ENCODE measurements at places on chromosomes 6 and 20.

GRCh38 chr6:109383438-109383940 lies 1.2 kb upstream of the CD164 start:
- no peak for DNase-seq

- peak; percentile 85 for DNase-seq
Measured at GRCh38 chr6:45650524-45651135, 272.9 kb upstream of the SUPT3H start.

DNA sequence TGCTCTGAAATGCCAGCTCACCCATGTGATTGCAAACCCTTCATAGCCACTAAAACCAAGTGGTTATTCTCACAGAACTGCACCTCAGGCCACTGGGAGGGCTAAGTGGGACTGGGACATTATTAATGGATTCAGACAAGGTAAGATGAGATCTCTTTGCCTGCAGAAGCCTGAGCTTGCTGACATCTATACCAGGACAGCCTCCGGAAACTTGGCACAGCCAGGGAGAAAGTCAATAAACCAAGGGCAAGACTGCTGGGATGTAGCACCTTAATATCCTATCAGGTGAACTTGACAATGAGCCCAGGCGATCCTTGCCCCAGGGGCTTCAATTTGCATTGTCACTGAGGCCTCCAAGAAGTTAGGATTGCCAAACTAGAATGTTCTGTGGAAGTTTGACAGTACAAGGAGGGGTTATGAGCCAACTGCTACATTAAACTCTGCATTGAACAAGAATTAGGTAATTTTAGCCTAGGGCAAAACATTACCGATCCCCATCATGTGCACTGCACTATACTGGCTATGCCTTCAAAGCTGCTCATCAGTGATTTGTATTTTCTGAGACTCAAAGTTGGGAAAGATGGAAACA lies 60.1 kb upstream of the RALGAPA2 start:
- no peak for DNase-seq

DNA sequence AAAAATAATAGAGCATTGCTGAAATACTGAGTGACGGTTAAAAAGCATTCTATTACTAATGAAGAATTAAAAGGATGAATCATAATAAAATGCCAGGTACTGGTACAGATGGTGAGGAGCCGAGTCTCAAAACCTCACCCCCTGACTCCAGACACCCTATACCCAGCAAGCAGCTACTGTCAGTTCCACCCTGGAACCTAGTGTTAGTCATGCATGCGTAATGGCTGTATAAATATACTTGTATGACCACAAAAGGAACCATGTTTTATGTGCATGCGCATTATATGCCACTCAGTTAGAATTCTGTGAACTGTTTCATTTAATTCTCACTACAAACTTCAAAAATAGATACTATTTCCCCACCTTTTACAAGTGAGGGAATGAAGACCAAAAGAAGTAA lies 568.7 kb upstream of the RNF217 start:
- DNase-seq, result no peak

DNA sequence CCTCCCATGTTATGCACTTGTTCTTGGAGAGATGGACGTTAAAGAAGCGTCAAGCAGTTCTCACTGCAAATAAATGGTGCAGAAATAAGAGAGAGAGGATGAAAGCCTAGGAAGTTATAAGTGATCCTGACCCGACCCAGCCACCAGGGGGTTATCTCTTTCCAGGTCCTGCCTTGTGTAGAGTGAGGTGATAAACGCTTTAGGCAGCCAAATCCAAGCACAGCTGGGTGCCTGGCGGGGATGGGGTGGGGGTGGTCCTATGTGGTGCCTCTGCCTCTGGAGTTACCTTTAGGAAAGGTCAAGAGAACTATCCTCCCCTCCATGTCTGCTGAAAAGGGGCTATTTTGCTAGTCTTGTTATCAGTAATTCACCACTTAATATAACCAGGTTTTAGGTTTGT lies 9.2 kb upstream of the TFAP2A start:
- no peak for DNase-seq

- DNase-seq, result no peak
Measured at GRCh38 chr20:58402827-58403226, 13.8 kb downstream of the VAPB start.

DNA sequence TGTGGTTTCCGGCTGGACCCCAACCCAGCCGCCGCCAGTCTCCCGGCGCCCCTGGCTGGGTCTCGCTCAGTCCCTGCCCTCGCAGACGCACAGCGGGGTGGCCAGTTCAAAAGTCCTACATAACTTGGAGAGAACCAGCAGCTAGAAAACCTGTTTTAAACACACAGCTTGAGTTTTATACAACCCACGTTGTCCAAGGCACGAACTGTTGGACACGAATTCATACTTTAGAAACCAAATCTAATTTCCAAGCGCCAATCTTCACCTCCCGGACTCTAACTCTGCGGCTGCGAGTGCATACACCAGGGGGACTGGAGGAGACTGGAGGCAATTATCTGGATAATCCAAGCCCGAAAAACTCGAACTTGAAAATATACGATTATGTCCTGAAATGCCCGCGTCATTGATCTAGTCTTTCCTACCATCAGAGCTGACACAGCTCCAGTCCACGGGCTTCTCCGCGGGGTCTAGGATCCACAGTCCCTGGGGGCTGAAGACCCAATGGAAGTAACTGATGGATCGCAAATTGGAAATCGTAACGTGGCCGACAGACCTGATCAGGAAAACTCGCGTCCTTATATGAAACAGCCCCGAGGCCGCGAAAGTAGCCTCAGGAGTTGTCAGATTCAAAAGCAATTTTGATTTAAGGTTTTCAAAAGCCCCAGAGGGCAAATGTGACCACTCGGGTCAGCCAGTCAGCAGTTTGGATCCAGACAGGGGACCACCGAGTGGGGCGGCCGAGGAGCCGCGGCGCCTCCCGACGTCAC lies 843 bp upstream of the HEY2 start:
- peak; percentile 61 for DNase-seq

GRCh38 chr20:1300083-1300840 lies 28.7 kb downstream of the SDCBP2 start:
- DNase-seq, result no peak

DNA sequence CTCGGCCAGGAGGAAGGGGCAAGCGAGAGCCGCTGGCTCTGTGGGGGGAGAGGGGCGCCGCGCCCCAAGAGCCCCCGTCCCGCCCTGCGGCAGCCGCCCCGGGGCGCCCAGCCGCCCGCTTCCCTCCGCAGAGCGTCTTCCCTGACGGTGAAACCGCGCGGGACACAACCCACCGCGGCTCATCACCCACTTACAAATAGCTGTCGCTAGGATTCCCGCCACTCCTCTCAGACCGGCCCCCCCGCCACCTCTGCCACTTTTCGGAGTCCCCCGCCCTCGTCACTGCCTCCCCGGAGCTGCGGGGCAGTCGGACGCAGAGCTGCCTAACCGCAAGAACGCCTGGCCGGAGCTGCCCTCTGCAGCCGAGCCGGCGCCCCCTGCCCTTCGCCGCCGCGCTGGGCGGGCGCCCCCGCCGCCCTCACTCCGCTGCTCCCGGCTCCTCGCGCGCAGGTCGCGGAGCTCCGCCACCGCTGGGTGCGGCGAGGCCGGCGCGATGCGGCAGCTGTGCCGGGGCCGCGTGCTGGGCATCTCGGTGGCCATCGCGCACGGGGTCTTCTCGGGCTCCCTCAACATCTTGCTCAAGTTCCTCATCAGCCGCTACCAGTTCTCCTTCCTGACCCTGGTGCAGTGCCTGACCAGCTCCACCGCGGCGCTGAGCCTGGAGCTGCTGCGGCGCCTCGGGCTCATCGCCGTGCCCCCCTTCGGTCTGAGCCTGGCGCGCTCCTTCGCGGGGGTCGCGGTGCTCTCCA lies at the start of gene SLC35D3:
TSS of gene SLC35D3 (plus strand) at position 366 of the 749 bp plus-strand sequence. CDS start at position 494, 128 bp downstream.
- DNase-seq, result no peak

- DNase-seq, result no peak
Measured at GRCh38 chr6:42979523-42980177, 669 bp upstream of the PEX6 start.

- DNase-seq, result no peak
Measured at GRCh38 chr20:35010405-35011192, 54.9 kb downstream of the MYH7B start.

DNA sequence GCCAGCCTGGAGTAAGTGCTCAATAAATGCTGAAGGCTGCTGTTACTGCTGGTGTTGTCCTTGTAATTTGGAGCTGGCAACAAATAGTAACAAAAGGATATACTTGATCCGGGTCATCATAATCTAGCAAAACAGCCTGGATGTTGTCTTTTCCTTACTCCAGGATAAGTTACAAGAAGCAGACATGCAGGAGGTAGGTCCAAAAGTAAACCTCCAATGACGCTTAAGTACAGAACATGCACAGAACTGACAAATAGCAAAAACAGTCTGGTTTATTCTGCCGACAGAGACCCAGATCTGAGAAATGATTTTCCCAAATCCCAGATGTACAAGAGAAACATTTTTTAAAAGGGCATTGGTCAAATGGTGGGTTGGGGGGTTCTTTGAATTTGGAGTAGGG lies 93.0 kb upstream of the KCNK16 start:
- no peak for DNase-seq

DNA sequence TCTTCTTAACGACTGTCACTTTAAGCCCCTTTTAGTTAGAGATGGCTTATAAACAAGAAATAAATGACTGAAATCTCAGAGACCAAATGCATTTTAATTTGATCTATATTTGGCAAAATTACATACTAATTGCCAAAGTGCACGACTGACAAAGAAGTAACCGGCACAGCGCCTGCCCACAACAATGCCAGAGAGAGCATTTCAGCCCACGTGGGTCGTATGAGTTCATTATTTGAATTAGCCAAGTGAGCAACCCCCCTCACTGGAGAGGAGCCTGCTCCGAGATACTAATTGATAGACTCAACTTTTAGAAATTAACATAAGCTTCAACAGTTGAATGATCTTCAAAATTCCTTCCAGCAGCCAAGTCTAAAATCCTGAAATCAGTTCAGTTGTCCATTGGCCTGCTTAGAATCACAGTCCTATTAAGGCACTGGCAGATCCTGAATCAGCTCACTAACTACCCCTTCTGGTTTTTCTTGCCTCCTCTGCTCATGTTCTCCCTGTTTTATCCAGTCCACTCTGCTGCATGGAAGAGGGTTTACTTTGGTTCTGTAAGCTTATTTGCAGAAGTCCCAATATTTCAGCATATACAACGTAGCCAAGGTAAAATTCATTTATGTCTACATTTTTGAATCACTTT lies 519.1 kb upstream of the AGPAT4 start:
- DNase-seq, result no peak

DNA sequence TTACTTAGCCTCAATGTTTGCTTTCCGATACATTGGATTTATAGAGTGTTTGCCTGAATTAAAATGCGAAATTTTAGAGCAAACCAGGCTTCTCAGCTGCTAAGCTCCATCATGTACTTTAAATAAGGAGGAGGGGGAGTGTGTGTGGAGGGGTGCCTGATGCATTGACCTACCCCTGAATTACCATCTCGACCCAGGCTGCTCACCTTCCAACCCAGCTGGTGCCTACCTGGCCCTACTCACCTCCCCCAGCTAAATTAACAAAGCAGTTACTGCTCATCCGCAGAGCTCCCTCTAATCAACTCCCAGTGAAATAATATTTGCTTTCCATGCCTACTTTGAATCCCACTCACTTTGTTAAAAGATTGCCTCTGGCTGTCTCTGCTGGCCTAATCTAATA lies 544.5 kb downstream of the MAFB start:
- DNase-seq, result no peak

DNA sequence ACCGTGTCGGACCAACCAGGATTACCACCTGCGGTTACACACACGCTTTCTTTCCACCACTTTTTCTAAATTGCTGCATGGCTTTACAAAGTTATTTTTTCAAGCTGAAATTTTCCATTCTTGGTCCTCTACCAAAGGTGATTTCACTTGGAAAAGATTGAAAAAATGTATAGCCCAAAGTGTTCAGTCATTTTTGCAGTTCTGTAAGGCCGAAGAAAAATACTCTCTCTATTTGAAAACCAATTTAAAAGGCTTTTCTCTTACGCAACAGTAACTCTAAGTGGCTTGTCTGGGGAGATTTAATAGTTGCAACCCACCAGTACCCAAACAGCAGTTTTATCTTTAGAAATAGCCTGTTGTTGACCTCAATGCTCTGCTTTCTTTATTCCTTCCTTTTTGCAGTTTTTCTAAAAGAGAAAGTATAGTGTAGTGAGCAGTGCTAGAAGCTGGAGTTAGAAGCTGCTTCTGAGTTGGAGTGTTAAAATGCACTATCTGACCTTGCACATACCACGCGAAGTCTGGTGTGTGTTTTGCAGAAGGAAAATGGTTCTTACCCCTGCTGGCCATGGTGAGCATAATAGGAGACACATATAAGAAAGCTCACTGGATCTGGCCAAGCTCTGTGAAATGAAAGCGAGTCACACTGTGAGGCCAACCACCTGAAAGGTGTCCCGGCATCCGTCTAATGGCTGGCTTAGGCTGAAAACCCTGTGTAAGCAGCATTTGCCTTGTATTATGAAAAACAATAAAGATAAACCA lies 271.6 kb upstream of the PRND start:
- no peak for DNase-seq

DNA sequence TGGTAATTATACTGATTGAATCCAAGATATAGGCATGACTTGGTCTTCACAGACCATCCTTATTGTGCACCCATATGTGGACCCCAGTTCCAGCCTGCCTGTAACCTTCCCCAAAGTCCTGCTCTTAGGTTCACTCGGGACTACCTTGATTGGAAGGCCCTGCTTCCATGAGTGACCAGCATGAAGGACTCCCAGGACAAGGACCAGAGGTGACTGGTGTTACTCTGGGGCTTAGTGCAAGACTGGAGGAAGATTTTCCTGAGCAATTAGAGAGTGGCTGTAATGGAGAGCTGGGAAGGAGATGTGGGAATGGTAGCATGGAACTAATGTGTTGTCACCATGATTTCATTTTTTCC lies 15.1 kb downstream of the BRD2 start:
- DNase-seq, result no peak

GRCh38 chr20:17456279-17456678 lies 74.9 kb downstream of the BFSP1 start:
- DNase-seq, result no peak

DNA sequence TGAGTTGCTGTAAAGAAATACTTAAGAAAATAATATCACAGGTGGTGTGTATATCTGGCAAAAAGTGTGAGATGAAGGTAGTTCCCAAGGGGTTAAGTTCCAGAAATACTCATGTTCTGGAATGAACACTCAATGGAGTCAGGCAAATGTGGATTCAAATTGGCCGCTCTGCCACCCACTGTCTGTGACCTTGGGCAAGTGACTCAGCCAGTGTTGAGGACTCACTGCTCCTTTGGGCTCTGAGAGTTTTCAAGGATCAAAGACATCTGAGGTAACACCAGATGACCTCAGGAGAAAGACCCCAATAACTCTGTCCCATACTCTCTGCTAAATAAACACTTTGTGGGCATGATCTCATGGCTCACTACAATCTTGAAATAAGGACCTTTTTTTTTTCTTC lies 59.2 kb upstream of the EYA2 start:
- no peak for DNase-seq

- DNase-seq, result no peak
Measured at GRCh38 chr6:118725944-118726343, 74.6 kb upstream of the CEP85L start.

GRCh38 chr6:26501482-26501986 lies 1.4 kb downstream of the BTN1A1 start:
- DNase-seq, result no peak

Measured in Caki2 (cell line).